Thymus (tissue), 14 donors: ENCODE measurements at places on chromosomes 6 and 20.

DNA sequence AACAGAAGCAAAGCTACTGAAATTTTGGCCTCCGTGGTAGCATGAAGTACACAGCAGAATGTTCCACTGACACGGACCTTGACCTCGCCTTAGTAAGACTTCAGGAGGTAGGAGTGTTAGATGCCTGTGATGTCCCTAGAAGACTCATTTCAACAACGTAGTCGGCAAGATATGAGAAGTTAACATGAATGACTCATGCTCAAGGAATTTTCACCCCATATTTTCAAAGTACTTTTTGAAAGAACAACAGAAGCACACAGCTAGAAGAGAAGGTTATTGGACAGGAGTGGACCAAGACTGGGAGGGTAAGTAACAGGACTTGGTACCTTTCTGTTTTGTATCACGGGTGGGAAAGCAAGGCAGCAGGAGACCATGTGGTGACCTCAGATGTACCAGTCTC lies 78.0 kb downstream of the DZANK1 start:
- H3K4me1 ChIP-seq, result no peaks in the 10 kb centered on the region
- DNase-seq, result no peak
- H3K36me3 ChIP-seq, result no peaks in the 10 kb centered on the region
- H3K27me3 ChIP-seq, result no peaks in the 10 kb centered on the region
- no peak overlapping the region for H3K27ac ChIP-seq
- H3K4me3 ChIP-seq, result no peak overlapping the region

DNA sequence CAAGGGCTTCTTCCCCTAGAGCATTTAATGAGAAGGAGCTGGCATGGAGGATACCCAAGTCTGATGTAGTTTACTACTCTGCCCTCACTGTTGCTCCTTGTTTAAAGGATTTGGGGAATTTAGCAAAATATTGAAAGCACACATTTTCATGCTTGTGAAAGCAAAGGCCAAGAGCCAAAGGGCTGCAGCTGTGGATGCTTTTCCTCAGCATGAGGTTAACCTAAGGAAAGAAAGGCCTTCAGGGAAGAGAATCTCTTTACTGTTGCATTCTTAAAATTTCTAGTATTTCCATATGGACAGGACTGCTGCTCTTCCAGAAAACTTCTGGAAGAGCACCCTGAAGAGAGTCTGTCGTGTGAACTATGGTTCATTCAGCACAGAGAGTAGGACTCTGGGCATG lies 45.9 kb upstream of the SASH1 start:
- no peak overlapping the region for H3K27ac ChIP-seq
- no peaks in the 10 kb centered on the region for H3K36me3 ChIP-seq
- DNase-seq, result no peak
- no peak overlapping the region for H3K4me3 ChIP-seq
- H3K4me1 ChIP-seq, result no peaks in the 10 kb centered on the region

DNA sequence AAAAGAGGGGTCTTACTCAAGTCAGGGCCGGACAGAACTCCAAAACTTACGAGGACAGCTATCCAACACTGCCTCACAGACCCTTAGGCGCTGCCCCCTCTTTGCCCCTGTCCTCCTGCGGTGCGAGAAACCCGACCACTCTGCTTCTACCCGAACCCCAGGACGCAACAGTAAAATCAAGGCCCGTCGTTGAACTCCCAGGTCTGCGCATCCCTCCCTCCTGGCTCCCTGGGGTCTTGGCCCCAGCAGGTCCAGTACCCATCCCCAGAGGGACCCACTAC lies 6.4 kb downstream of the OLIG3 start:
- no peaks in the 10 kb centered on the region for H3K36me3 ChIP-seq
- no peak overlapping the region for H3K4me3 ChIP-seq
- no peak for DNase-seq
- H3K4me1 ChIP-seq, result peaks cover 32% of the 10 kb centered on the region

GRCh38 chr6:155909710-155910109 lies 454.1 kb upstream of the NOX3 start:
- no peak overlapping the region for H3K4me3 ChIP-seq
- DNase-seq, result no peak
- no peaks in the 10 kb centered on the region for H3K36me3 ChIP-seq
- H3K27ac ChIP-seq, result no peak overlapping the region
- H3K4me1 ChIP-seq, result no peaks in the 10 kb centered on the region
- H3K27me3 ChIP-seq, result no peaks in the 10 kb centered on the region

GRCh38 chr6:132892929-132893771 lies 78.8 kb downstream of the RPS12 start:
- no peak for DNase-seq
- H3K27ac ChIP-seq, result no peak overlapping the region
- H3K4me1 ChIP-seq, result no peaks in the 10 kb centered on the region
- H3K27me3 ChIP-seq, result no peaks in the 10 kb centered on the region
- no peak overlapping the region for H3K4me3 ChIP-seq

DNA sequence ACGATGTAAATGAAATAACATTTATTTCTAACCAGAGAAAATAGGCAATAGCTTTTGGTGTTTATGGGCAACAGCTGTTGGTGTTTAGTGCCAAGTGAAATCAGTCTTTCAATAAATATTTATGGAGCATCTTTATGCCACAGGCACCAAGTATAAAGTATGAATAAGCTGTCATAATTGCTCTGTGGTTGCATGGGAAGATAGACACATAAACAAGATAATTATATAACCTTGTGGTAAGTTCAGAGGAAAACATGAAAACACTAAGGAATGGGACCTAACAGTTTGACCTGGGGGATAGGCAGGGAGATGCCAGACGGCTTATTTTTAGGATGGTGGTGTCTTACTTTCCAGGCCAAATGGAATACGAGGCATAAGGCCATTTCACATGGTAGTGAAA lies 110.9 kb downstream of the GFRAL start:
- no peaks in the 10 kb centered on the region for H3K36me3 ChIP-seq
- H3K4me1 ChIP-seq, result no peaks in the 10 kb centered on the region
- no peak overlapping the region for H3K27ac ChIP-seq
- DNase-seq, result no peak
- H3K27me3 ChIP-seq, result no peaks in the 10 kb centered on the region

DNA sequence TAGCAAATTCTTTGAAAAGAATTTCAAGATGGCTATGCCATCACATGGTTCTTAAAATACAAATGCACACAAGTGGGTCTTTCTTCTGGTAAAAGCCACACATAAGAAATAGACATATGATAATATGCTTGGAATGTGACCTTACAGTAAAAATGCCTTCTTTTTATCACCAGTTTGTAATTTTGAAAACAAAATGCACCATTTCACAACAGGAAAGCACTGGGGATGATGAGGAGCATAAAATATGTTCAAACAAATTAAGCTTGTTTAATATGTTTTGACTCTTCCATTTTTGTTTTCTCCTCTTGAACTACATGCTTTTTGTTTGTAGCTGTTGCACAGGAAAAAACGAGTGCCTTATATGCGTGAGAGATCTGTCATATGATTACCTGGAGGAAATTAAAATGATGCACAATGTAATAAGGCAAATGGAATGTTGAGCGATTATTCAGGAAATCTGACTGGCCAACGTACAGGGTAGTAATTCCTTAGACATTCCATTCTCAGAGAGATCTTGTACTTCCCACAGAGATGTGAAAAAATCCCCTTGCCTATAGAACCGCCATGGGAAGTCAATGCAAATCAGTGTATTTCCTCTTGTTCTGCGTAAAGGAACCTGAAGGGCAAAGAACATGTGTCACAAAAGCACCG lies 911.6 kb downstream of the TFAP2A start:
- DNase-seq, result no peak
- H3K4me3 ChIP-seq, result no peak overlapping the region
- no peaks in the 10 kb centered on the region for H3K27me3 ChIP-seq
- H3K36me3 ChIP-seq, result no peaks in the 10 kb centered on the region
- no peaks in the 10 kb centered on the region for H3K4me1 ChIP-seq
- H3K27ac ChIP-seq, result no peak overlapping the region

DNA sequence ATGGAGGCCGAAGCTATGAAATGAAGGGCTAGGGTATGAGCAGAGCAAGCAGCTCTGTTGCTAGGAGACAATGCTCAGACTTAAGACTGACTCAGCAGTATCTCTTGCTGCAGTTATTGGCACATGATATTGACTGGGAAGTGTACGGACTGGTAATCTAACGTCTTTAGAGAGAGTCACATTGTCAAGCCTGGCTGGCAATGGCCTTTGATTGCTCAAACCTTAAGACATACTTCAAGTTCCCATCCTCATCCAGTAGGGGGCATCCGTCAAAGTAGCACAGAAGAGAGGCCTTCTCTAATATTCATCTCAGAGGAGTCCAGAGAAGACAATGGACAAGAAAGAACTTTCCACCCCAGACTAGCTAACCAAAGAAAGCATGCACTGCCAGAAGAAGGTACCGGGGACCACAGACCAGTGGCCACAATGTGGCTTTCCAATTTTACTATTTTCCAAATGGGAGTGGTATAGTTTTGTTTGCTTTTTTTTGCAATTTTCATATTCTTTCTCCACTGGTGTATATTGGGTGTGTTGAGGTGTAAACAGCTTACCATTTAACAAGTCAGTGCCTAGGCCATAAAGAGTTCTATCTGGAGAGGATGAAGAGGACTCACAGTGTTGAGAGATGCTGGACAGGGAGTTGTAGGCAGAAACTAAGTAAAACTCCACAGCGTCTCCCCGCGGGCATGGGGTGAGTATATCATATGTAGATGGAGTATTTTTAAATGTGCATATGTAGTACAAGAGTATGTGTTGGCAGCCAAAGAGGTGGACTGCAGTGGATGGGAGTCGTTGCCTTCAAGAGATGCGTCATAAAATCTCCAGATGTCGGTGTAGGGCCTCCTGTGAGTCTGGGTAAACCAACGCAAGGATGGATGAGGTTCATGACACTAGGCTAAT lies 36.7 kb downstream of the LRFN2 start:
- H3K27ac ChIP-seq, result no peak overlapping the region
- H3K4me1 ChIP-seq, result no peaks in the 10 kb centered on the region
- H3K36me3 ChIP-seq, result no peaks in the 10 kb centered on the region
- H3K4me3 ChIP-seq, result no peak overlapping the region

- H3K36me3 ChIP-seq, result no peaks in the 10 kb centered on the region
- no peak for DNase-seq
- H3K4me1 ChIP-seq, result peaks cover 8% of the 10 kb centered on the region
- no peak overlapping the region for H3K27ac ChIP-seq
- H3K4me3 ChIP-seq, result no peak overlapping the region
These were observed 18.6 kb upstream of the SYNDIG1 start for GRCh38 chr20:24450624-24451376.

DNA sequence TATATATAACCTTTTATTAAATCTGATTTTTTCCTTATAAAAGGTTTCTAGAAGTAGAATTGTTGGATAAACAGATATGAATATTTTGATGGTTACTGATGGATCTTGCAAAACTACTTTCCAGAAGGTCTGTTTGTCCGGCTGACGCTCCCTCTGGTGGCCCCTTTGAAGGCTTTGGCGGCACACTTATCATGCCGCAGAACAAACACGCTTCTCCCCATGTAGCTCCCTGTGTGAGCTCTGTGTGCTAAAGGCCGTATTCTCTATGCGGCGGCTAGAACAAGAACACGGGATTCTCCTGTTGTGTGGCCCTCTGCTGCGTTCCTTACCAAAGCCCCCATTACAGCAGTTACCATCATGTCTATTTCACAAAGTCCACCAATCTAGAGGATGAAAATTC lies 30.0 kb downstream of the PPP1R3G start:
- no peak overlapping the region for H3K27ac ChIP-seq
- no peak overlapping the region for H3K4me3 ChIP-seq
- H3K36me3 ChIP-seq, result no peaks in the 10 kb centered on the region
- no peak for DNase-seq
- no peaks in the 10 kb centered on the region for H3K4me1 ChIP-seq

GRCh38 chr20:32894026-32894483 lies 35.3 kb downstream of the EFCAB8 start:
- H3K4me3 ChIP-seq, result no peak overlapping the region
- no peaks in the 10 kb centered on the region for H3K36me3 ChIP-seq
- H3K27ac ChIP-seq, result no peak overlapping the region
- H3K4me1 ChIP-seq, result no peaks in the 10 kb centered on the region
- no peaks in the 10 kb centered on the region for H3K27me3 ChIP-seq

- H3K27ac ChIP-seq, result no peak overlapping the region
- H3K27me3 ChIP-seq, result no peaks in the 10 kb centered on the region
- H3K4me1 ChIP-seq, result no peaks in the 10 kb centered on the region
These were observed 327.2 kb downstream of the BCKDHB start for GRCh38 chr6:80433673-80434025.

DNA sequence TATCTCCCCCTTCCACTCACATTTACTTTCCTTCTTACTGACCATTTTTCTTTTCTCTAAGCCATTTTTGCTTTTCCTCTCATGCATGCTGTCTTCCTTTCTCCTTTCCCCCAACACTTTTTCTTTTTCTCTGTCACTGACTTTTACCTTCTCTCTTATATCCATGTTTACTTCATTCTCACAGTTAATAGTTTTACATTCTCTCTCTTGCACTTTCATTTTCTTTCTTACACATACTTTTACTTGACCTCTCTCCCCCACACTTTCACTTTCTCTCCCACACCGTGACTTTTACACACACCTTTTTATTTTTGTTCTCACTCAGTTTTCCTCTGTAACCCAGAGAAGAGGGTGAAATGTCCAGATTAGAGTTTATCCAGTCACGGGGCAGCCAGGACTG lies 636.3 kb downstream of the PTPRT start:
- no peak overlapping the region for H3K27ac ChIP-seq
- no peak overlapping the region for H3K4me3 ChIP-seq

GRCh38 chr6:127879685-127880084 lies 21.2 kb downstream of the THEMIS start:
- peak overlapping the region; percentile 18 for H3K4me3 ChIP-seq
- peak overlapping the region; percentile 58 for H3K27ac ChIP-seq
- H3K27me3 ChIP-seq, result no peaks in the 10 kb centered on the region
- DNase-seq, result peak; percentile 60

GRCh38 chr20:22652681-22653588 lies 68.6 kb upstream of the FOXA2 start:
- H3K27me3 ChIP-seq, result no peaks in the 10 kb centered on the region
- no peak overlapping the region for H3K27ac ChIP-seq
- no peaks in the 10 kb centered on the region for H3K36me3 ChIP-seq
- DNase-seq, result no peak
- no peak overlapping the region for H3K4me3 ChIP-seq
- H3K4me1 ChIP-seq, result no peaks in the 10 kb centered on the region

GRCh38 chr6:12714022-12714421 lies 2.5 kb upstream of the PHACTR1 start:
- no peak for DNase-seq
- no peak overlapping the region for H3K4me3 ChIP-seq
- no peaks in the 10 kb centered on the region for H3K27me3 ChIP-seq
- H3K4me1 ChIP-seq, result no peaks in the 10 kb centered on the region
- no peak overlapping the region for H3K27ac ChIP-seq

- H3K27ac ChIP-seq, result no peak within 1 kb of the TSS
- peak within 1 kb of the TSS; percentile 48 for H3K4me3 ChIP-seq
- no peaks in the 10 kb centered on the region for H3K36me3 ChIP-seq
- no peak for DNase-seq
These were observed at the start of gene NKAIN2 for GRCh38 chr6:123803504-123804013. TSS of gene NKAIN2 (plus strand) at chr6:123803865.

DNA sequence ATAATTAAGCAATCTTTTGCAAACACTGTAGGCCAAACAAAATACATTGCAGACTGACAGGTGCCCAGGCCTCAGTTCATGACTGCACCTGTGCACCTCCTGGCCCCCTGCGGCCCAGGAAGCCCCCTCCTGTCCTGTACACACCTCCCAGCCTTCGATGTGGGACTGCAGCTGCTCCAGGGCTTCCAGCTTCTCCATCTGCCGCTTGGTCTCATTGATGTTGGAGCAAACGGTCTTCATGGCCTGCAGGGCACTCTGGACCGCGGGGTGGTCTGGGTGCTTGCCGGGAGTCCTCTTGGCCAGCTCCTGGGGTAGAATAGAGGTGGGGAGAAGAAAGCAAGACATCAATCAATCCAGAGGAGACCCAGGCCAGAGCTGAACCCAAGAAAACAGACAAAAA lies 119.7 kb downstream of the PREX1 start:
- H3K27ac ChIP-seq, result no peak overlapping the region
- no peak overlapping the region for H3K4me3 ChIP-seq
- H3K27me3 ChIP-seq, result no peaks in the 10 kb centered on the region

GRCh38 chr20:44714701-44715498 lies at the start of gene CCN5:
TSS of gene CCN5 (plus strand) at chr20:44715369. CDS start at chr20:44715391, 22 bp downstream.
- no peak within 1 kb of the TSS for H3K4me3 ChIP-seq
- no peaks in the 10 kb centered on the region for H3K27me3 ChIP-seq
- H3K27ac ChIP-seq, result no peak within 1 kb of the TSS
- no peak for DNase-seq
